Aorta (tissue), 5 donors: ENCODE measurements at places on chromosomes 7 and 10.

DNA sequence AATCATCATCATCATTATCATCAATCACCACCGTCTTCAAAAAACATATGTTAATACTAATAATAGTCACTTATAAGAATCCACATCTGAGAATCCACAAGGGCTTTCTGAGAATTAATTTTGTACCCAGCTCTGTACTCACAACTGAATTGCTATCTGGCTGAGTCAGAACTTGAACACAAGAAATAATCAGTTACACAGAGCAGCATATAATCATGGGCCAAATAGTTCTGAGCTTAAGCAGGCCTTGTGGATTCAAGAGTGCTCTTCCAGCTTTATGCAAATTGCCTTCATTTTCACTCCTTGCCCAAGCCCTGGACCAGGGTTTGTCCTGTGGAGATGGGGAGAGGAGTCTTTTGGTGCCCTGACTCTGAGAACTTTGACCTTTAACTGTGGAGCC lies 304.5 kb downstream of the ZNF248 start:
- DNase-seq: no peak

- DNase-seq: no peak
These were observed 123.9 kb downstream of the SEMA3C start for GRCh38 chr7:80794631-80795573.

GRCh38 chr10:75744261-75744660 lies 312.8 kb downstream of the LRMDA start:
- DNase-seq: no peak

DNA sequence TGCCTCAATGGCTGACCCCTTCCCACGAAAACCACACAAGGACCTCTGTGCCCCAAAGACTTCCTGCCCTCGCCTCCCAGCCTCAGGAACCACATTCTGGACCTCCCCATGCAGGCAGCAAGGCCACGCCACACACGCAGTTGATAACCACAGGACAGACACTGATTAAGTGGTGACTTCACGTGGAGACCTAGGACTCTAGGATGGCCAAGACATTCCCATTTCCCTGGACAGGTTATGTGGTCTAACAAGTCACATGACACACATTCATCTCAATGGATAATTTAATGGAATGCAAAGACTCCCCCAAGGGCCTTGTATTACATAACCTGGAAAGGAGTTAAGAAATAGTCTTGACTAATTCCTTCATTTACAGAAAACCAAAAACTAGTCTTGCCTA lies 110.2 kb downstream of the LARP4B start:
- DNase-seq: no peak

GRCh38 chr10:29407280-29407858 lies 118.5 kb downstream of the LYZL1 start:
- no peak for DNase-seq

GRCh38 chr7:20697351-20697750 lies 81.9 kb downstream of the ABCB5 start:
- DNase-seq: no peak

DNA sequence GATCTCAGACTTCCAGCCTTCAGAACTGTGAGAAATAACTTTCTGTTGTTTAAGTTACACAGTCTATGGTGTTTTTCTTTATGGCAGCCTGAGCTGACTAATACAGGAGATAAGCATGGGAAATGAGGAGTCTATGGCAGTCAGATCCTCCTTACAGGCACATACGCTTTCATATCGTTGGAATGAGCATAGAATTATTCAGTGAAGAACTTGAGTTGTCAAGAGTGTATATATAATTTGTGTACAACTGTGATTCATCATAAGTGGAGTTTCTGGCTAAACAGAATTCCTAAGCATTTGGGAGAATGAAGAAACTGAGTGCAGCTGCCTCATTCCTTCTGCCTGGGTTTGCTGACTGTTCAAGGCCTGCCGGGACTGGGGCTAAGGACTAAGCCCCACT lies 516.7 kb downstream of the ADRA2A start:
- no peak for DNase-seq

DNA sequence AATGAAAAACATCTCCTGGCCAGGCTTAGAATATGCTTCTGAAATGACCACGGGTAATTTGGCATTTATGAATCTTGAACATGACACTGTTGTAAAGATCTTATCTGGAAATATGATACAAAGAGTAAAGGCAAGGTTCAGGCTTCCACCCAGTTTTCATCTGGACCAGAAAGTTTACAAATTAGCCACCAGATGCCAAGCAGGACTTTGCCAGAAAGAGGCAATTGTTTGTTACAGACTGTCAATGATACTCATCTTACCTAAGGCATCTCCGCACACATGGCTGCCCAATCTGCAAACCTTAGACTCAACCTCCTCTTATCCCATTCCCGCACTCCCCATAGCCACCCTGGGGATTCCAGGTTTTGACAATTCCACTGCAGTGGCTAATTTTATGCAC lies 795.3 kb downstream of the TYW1 start:
- DNase-seq: no peak

DNA sequence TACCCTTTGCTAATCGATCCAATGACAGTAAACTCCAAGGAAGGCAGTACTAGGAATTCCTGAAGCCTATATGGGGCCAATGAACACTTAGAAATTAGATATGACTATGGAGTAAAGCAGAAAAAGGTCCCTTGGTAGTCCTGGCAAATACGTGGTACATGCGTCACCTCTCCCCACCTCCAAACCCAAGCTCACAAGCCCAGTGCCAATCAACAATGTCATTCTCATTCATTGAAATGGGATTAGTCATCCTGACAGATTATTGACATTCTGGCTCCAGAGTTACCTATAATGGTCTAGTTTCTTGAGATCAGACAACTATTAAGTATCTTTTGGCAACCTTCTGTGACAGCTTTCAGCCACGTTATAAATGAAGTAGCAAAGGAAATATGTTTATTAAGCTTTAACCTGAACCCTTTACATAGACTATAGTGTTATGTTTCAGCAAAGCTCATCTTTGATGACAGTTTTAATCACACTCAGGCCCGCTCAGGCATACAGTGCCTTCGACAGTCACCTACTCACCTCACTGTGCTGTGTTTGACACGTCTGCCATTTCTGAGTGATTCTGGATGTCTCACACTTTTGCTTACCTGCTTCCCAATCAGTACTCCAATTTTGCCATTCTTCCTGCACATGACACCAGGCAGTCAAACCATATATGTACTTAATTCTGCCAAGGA lies 69.6 kb upstream of the ADO start:
- DNase-seq: no peak

GRCh38 chr7:151249034-151249731 lies 689 bp upstream of the SMARCD3 start:
- DNase-seq: peak; percentile 84

- DNase-seq: peak; percentile 57
These were observed 1.1 kb upstream of the TMEM130 start for GRCh38 chr7:98870807-98871491.

GRCh38 chr10:116891208-116891607 lies 41.9 kb downstream of the ENO4 start:
- peak; percentile 84 for DNase-seq

DNA sequence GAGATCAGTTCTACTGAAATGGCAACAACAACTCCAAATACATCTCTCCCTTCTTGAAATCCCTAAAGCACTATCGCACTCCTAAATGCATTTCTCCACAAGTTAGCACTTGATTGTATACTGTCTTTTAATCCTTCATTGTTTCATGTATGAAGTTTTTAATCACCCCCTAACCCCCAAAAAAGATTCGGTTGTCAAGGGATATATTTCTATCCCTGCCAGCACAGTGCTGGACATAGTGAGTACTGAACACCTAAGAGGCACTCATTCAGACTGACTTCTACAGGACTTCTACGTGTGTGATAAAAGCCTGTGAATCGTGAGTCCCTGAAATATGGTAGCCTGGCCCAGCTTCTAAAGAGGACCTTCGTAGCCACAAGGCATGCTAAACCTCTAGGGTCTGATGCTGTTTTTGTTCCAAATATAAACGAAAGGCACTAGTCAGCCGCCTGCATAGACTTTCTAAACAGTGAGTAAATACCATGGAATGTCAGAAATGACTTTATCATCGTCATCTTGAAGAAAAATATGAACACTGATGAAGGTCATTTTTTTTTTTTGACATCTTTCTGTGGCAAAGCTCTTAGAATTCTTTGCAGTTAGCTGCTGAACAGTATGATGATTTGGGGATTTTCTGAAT lies 14.6 kb upstream of the ZSCAN21 start:
- no peak for DNase-seq

GRCh38 chr7:140349144-140349771 lies 49.1 kb downstream of the SLC37A3 start:
- DNase-seq: no peak

DNA sequence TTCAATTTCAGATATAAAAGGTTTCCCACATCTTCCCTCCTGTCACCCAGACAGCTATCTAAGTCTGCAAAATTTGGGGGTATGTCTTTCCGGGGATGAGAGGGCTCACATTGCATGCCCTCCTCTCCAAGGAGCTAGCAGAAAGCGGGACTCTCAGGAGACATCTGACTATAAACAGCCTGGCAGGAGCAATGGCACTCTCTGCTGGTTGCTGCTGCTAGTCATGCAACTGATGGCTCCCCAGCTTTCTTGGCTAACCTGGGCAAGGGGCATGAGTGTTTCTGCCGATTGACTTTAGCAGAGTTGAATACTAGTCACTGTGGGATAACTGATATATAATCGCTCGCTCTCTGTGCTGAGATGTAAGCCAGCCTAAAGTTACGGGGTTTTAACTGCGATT lies 12.0 kb downstream of the TBX20 start:
- DNase-seq: no peak

DNA sequence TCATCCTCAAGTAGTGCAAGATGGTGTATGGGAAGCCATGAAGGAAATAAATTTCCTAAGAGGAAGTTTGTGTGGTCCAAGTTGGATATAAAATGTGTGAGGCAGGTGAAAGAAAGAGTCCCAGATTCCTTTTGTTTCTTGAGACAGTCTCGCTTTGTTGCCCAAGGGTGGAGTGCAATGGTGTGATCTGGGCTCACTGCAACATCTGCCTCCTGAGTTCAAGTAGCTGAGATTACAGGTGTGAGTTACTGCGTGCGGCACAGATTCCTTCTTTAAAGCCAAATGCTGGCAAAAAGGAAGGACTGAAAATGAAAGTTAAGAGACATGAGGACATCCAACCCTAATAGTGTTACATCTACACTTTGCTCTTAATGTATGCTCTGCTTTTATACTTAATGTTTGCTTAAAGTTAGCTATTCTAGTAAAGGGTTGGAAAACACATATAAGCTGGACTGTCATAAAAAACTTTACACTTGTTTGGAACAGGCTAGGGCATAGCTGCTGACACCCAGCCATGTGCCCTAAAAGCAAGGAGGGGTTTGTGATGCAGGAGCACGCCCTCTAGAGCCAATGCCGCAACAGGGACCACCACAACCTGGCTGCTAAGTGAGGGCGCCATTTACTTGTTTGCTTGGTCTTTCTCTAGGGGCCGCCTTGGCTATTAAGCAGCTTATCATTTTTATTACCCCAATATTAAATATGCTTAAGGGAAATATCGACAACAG lies 34.5 kb downstream of the CLEC2L start:
- no peak for DNase-seq

DNA sequence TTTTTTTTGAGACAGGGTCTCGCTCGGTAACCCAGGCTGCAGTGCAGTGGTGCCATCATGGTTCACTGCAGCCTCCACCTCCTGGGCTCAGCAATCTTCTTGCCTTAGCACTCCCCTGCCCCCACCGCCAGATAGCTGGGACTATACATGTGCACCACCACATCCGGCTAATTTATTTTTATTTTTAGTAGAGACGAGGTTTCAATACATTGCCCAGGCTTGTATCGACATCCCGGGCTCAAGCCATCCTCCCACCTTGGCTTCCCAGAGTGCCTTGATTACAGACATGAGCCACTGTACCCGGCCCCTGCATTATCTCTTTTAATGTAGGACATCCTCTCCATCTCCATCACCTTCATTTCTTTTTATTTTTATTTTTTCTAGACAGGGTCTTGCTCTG lies 213.3 kb downstream of the CUX1 start:
- DNase-seq: no peak

- DNase-seq: no peak
These were observed 308.9 kb downstream of the GRID1 start for GRCh38 chr10:86057708-86058107.

- DNase-seq: peak; percentile 76
These were observed 71.9 kb upstream of the DUSP5 start for GRCh38 chr10:110425684-110426293.

DNA sequence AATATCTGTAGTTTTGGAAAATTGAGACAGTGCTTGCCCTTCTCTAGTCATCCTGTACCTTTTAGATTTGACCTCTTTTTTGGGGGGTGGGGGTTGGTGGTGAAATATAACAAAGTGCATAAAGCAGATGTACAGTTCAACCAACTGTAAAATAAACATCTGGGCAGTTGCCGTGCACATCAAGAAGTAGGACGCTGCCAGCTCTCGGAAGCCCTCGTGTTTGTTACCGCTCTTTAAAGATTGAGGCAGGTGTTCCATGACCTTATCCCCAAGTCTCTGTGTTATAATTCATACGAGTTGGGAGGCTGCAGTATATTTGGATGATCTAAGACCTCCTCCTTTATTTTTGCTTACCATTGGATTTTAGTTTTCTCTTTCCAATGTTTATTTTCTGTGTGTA lies 55.1 kb downstream of the SDK1 start:
- no peak for DNase-seq

DNA sequence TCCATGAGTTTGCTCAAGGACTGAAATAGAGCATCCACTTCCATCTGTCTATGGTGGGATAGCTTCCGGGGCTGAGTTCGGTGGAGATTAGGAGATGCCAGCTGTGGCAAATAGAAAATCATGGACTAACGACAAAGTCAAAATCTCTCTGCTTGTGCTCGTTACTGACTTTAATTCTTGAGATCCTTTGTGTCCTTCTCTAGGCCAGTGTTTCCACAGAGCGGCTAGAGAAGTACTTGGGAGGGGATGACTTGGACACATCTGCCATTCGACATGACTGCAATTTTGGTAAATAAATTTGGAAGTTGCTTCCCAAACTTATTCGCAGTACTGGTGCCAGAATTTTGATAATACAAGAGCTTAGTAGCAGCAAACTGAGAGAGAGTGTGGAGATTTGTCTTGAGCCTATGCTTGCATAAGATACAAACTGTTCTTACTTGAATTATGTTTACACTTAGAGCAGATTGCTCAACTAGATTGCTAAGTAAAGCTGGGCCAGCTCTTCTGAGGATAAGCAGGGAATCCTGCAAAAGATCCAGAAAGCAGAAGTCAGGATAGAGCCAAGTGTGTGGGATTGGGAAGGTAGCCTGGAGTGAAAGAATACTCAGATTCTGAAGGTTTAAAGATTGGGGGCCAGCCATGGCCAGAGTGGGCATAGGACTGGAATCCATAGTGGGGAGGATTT lies 27.6 kb downstream of the ABCC2 start:
- DNase-seq: no peak

DNA sequence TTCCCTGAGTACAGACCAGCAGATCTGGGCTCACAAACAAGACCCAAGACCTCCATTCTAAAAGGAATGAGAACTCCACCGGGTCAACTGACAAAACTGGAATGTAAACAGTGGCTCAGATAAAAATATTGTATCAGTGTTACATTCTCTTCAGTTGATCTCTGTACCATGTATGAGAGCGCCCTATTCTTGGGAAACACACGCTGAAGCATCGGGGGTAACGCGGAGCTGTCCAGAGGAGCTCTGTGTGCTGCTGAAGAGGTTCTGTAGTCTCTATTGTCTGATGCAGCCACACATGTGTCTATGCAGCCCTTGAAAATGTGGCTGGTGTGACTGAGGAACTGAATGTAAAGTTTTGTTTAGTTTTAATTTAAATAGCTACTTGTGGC lies 39.7 kb downstream of the HIPK2 start:
- DNase-seq: no peak

- no peak for DNase-seq
These were observed 33.7 kb upstream of the RHEB start for GRCh38 chr7:151553356-151553755.
